ENCODE measurements at places on chromosomes 5 and 9. TPM values are rescaled to one million over a fixed set of nuclear protein-coding genes. Genes with fewer than 3 reads are reported as not detected.

GRCh38 chr5:72788866-72789505 lies 27.5 kb upstream of the TNPO1 start:
- DNase-seq: no peak

GRCh38 chr9:136439481-136440408 lies at the start of gene INPP5E:
INPP5E (minus strand) TSS chr9:136439845; CDS start chr9:136439419, 426 bp downstream.
- DNase-seq: peak; percentile 82

DNA sequence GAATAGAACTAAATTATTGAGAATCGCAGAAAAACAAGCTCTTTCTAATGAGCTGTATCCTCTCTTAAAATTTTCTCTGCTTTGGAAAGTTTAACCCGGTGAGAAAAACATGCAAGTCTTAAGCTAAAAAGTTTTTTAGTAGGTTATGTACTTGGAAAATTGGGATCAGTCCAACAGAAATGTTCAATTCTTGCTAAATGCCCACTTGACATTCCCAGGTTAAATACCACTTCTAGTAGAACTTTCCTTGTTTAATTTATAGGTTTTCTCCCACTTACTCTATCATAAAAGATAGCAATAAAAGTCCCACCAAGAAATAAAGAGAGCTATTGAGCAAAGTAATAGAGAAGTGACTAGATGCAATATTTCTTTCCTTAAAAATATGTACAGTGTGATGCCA lies 157.1 kb downstream of the CCDC192 start:
- DNase-seq: no peak

DNA sequence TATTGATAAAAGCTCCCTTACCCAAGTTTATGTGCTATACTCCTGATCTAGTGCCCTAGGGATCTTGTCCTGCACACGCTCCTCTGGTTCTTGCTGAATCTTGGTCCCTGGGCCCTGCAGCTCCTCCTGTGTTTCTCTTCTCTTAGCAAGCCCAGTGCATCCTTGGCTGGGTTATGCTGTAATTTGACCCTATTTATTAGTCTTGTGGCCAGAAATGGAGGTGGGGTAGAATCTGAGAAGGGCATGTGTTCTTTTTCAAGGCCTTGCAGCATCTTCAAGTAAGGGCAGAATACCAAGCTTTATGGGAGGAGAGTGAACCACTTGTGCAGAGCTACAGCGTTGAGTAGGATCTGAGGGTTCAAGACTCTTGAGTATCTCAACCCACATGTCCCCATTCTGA lies 366.8 kb downstream of the FAM170A start:
- DNase-seq: no peak

- DNase-seq: no peak
These were observed 116.6 kb downstream of the TLE4 start for GRCh38 chr9:79688363-79688762.

DNA sequence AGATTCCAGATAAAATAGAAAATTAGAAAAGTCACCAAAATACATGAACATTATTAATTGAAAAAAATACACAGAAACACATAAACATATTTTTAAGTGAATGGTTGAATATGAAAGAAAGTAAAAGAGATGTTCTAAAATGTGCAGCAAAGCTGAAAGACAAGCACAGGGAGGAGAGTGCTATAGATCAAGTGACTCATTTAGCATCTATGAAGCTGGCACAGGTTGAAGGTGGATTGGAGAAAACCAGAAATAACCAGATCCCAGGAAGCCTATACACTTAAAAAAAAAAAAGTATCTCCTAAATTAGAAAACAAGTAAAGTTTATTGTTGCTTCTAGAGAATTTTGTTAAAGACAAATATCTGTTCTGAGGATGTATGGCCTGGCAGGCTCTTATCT lies 338.9 kb downstream of the CDH12 start:
- no peak for DNase-seq

GRCh38 chr5:22889720-22890119 lies 36.6 kb upstream of the CDH12 start:
- no peak for DNase-seq

DNA sequence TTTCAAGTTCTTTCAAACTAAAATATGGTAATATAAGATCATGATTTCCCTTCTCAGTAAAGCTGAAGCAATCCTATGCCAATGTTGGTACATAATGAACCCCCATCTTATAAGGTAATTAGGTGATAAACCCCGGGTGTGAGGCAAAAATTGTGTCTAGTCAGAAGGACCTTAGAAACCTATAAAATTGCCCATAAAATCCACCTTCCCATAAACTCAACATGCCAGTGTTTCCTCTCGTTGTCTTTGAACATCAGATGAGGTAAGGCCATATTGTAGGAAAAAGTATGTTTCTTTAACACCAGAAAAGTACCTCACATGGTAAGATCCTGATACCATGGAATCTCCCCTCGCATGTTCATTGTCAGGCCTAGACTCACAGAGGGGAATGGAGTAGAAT lies 43.3 kb downstream of the SNCAIP start:
- no peak for DNase-seq

GRCh38 chr5:55983986-55984385 lies 10.8 kb downstream of the IL6ST start:
- no peak for DNase-seq

DNA sequence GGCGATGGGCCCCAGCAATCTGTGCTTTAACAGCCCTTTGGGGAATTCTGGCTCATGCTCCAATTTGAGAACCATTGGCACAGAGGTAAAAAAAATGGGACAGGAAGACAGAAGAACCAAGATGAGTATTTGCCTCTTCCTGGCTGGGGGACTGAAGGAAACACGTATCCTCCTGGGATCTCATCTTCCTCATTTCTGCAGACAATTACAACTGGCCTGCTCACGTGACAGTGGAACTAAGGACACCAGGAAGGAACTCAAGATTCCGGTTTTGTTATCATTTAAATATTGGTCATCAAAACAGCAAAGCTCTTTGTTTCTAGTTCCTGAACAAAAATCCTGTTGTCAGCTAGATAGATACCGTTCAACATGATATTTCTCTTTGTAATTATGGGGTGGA lies 216.0 kb upstream of the DAP start:
- no peak for DNase-seq

DNA sequence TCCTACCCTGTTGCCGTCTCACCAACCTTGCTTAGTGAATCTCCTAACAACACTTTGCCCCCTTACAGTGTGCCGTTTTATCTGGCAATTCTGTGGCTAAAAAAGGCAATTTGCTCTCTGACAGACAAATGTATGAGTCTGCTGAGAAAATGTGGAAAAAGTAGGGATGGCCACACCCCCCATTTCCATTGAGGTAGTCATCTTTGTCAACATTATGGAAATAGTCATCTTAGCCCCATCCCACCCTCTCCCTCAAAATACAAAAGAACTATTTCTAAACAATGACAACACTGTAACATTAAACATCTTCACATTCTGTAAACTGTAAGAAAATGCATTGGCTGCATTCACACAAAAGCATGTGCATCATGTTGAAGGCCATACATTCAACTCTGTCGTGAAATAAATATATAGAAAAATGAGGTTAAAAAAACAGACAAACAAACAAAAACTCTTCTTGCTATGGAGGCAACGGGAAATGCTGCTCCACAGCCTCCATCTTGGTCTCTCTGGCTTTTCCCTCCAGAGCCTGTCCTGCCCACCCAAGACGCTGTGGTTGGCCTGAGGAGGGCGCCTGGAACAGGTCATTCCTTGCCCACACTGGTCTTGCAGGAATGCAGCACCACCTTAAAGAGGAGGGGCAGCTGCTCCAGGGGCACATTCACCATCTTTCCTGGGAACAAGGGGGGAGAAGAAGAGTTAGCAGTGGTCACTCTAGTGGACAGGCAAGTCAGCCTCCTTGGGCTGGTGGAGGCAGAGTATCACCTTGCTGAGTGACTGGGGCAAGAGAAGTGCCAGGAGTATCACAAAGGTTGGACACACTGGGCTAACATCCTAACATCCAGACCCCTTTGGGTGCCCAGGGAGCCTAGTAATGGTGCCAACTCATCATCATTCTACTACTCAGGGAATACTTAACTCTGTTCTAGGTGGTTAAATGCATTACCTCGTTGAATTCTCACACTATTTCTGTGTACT lies 15.2 kb upstream of the NR5A1 start:
- no peak for DNase-seq

- DNase-seq: no peak
These were observed 23.2 kb downstream of the HK3 start for GRCh38 chr5:176875783-176876505.

DNA sequence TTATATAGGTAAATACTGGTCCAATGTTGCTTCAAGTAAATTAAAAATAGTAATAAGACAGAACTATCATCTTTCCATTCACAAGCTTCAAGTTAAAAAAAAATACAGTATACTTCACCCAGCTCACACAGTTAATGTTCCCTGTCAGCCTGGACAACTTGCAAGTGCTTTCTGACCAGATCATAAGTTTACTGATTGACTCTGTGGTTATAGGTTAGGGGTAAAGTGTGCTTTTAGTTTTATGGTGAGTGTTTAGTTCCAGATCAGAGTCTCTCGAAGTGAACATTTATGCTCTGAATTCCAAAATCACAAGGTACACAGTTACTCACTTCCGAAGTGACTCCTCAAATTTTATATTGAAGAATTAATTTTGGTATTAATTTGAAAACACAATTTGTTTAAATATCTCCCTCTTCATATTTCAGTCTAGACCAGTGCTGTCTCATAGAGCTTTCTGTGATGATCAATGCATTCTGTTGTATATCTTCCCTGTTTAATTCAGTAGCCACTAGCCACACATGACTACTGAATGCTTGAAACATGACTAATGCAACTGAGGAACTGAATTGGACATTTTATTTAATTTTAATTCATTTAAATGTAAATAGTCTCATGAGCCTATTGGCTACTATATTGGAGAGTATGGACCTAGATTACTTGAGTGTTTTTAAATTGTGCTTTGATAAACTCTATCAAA lies 90.7 kb downstream of the MEF2C start:
- DNase-seq: no peak

- no peak for DNase-seq
These were observed 108.5 kb downstream of the ADRB2 start for GRCh38 chr5:148934895-148935400.

- DNase-seq: peak; percentile 2
These were observed 26.7 kb downstream of the NDUFS6 start for GRCh38 chr5:1827886-1828397.

GRCh38 chr5:65026816-65027548 lies 258.3 kb downstream of the CWC27 start:
- DNase-seq: no peak

GRCh38 chr5:68534131-68534940 lies 318.8 kb downstream of the PIK3R1 start:
- DNase-seq: peak; percentile 81

DNA sequence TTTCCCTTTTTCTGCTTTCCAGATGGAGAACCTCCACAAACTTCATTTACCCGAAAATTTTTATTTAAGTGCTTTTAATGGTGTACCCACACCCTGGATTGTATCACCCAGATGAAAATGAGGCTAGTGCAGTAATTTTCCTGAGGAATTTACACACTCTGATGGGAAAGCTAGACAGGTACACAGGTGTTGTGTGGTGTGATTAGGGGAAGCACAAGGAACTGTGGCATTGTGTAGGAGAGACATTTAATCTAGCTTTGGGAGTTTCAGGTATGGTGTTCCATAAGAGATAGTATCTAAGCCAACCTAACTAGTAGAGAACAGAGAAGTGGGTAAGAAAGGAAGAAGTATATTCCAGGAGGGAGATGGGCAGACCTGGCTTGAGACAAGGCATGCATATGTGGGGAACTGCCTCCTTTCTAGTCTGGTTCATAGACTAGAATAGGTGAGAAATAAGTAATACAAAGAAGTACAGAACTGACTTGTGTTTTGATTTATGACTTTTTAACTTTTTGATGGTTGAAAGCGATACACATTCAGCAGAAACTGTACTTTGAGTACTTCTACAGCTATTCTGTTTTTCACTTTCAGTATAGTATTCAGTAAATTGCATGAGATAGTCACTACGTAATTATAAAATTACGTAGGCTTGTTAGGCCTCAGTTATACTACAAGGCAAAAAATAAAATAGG lies 22.9 kb upstream of the ROPN1L start:
- DNase-seq: no peak

DNA sequence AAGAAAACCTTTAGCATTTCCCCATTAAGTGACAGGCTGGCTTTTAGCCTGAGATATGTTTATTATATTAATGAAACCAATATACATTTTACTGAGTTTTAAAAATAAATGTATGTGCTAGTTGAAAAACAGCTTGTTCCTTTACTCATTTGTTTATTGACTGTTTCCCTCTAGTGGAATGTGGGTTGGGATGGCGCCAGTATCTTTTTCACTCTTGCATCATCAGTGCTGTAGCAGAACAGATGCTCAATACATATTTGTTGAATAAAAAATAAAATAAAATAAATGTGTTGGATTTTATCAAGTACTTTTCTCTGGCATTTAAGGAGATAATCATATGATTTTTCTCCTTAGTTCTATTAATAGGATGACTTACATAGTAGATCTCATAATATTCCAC lies 43.0 kb downstream of the FSTL4 start:
- no peak for DNase-seq

- no peak for DNase-seq
These were observed 398.8 kb downstream of the NFIB start for GRCh38 chr9:13915131-13915530.

GRCh38 chr9:110846215-110846614 lies 177.6 kb downstream of the MUSK start:
- no peak for DNase-seq

- DNase-seq: no peak
These were observed 6.1 kb upstream of the EHMT1 start for GRCh38 chr9:137612741-137613142.

- DNase-seq: no peak
These were observed 644 bp downstream of the TSC1 start for GRCh38 chr9:132943651-132944293.

DNA sequence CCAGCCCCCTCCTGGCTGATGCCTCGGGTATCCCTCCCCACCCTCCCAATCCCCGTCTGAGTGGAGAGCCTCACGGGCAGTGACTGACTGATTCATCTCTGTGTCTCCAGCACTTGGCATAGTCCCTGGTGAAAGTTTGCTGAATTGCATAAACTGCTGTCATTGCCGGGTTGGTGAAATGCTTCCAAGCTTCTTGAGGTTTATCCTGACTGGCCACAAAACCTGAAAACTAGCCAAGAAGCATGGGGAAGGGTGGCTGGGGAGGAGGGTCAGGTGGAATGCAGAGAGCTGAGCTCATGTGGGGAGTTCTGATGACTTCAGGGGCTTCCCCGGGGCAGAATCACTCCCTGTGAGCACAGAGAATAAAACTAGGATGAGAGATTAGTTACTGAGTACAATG lies 56.9 kb upstream of the GGTA1 start:
- peak; percentile 97 for DNase-seq

- no peak for DNase-seq
These were observed 1100.4 kb upstream of the EDIL3 start for GRCh38 chr5:85484982-85485574.

- no peak for DNase-seq
These were observed 54.3 kb downstream of the OTULIN start for GRCh38 chr5:14718778-14719177.

- no peak for DNase-seq
These were observed 17.8 kb downstream of the ITK start for GRCh38 chr5:157198277-157198986.

PRRC2B gene
- total RNA-seq: 166 TPM

CCNI2 gene
- total RNA-seq: not detected

ZNF462 gene
- total RNA-seq: 28.9 TPM

SLC26A2 gene
- 7.0 TPM for total RNA-seq

CDO1 gene
- 27.1 TPM for total RNA-seq

FBP1 gene
- 2.9 TPM for total RNA-seq

IL3 gene
- not detected for total RNA-seq

GFPT2 gene
- total RNA-seq: 37.7 TPM

PCDHB6 gene
- 2.1 TPM for total RNA-seq

Measured in cardiac muscle cell (in vitro differentiated cells and primary cell).